Right ventricle myocardium superior (tissue), 1 donor: ENCODE measurements at places on chromosomes 7 and 10. TPM values are rescaled to one million over a fixed set of nuclear protein-coding genes. Genes with fewer than 3 reads are reported as not detected.

The TMEM225B gene
- total RNA-seq: not detected

The NDUFA5 gene
- total RNA-seq: 322 TPM

The AGAP9 gene
- 1.3 TPM for total RNA-seq

The RAPGEF5 gene
- total RNA-seq: 11.1 TPM

GRCh38 chr10:14731875-14732512 is 42.7 kb downstream of the FAM107B start:
- DNase-seq: no peak

- no peak for DNase-seq
Measured at GRCh38 chr7:36749282-36749960, 25.1 kb upstream of the AOAH start.

DNA sequence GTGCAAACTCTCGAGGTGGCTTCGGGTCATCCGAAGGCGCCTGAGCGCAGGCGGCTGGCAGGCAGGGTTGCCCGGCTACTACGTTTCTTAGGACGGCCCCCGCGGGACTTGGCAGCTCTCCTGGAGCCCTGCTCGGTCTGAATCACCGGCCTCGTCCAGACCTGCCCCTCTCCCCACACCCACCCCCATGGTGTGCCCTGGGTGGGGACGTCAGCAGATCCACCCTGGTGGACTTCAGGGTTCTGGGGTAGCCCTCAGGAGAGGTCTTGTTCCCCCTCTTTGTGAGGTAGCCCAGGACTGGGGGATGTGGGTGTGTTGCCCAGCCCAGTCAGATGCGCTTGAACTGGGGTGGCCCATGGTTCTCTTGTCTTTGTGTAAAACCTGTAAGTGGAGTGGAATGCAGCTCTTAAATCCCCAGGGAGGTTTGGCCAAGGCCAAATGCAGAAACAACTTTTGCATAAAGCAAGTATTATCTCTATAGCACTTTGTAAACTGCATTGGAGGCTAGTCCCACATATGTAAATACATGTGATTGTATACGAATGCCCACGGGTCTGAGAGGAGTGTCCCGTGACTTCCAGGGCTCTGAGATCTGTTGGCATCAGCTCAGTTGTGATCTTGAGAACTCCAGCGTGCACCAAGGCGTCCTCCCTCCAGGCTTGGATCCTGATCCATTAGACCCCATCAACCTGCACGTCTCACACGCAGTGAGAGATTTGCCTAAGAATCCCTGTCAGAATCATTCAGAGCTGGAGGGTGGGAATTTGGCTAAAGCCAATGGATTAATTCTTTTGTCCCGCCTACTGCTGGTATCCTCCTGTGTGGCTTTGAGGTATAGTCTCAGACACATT is 1.8 kb downstream of the PFKFB3 start:
- peak; percentile 77 for DNase-seq

DNA sequence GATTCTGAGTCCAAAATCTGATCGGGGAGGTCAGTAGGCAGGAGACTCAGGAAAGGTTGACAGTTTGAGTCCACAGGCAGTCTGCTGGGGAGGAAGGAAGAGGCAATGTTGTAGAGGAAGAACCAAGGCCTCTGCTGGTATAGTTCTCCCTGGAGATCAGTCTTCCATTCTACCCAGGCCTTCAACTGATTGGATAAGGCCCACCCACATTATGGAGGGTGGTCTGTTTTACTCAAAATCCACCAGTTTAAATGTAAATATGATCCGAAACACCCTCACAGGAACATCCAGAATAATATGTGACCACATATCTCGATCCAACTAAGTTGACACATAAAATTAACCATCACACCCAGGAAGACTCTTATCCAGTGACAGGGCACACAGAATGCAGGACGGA is 425.3 kb upstream of the ZMIZ1 start:
- DNase-seq: no peak

GRCh38 chr7:140017543-140017942 is 45.2 kb downstream of the PARP12 start:
- DNase-seq: no peak

DNA sequence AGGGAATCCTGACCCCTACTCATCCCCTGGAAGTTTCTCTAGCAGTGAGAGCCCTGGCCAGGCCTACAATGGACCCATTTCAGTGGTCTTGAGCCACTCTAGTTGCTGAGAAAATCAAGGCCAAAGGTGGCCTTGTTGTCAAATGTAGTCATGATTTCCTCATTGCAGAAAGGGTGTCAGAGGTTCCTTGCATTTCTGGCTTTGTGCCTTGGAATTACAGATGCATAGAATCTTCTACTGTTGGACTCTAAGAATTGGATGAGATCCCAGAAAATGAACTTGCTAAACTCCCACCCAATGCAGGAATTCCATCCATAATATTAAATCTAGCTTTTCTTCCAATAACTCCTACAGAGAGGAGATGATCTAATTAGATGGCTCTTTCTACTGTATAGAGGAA is 12.2 kb downstream of the CPA2 start:
- DNase-seq: no peak

DNA sequence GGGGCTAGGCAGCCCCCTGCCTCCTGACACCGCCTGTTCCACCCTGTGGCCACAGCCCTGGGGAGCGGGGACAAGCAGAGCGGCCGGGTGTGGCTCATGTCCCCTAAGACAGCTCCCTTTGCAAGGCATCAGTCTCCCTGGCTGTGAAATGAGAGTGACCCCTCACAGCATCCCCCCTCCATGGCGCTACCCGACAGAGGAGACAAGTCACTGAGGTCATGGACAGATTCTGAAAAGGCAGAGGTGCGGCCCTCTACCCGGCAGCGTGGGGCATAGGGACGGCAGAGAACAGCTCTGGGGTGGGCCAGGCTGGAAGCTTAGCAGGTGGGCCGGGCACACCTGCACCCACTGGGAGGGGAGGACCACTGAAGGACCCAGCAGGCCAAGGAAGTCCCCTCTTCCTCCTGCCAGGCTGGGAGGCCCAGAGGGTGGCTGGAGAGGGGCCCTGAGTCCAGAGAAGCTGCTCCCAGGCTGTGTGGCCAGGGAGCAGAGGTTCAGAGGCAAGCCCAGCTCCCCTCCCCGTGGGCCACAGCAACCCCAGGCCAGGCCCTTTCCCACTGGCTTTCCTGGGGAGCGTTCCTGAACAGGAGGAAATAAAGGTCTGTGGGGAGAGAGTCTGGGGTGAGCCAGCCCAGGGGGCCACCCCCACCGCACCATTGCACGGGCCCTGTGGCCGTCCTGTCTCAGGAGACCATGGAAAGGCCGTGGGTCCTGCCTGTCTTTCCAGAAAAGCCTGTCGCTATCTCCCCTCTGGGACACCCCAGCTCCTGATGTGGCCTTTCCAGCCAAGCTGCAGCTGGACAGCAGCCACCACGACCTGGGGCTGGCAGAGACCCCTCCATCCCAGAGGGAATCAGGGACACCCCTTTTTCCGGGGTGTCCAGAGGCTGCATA is 1.7 kb downstream of the ADAP1 start:
- DNase-seq: peak; percentile 36

DNA sequence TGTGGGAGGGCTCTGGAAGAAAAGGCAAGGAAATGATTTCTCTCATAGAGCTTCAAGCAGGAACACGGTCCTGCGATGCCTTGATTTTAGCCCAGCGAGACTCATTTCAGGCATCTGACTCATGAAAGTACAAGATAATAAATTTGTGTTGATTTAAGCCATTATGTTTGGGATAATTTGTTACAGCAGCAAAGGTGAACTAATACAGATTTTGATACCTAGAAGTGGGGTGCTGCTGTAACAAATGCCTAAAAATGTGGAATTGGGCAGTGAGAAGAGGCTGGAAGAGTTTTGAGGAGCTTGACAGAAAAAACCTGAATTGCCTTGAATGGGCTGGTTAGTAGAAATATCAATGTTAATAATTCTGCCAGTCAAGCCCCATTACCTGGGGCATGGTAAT is 44.1 kb upstream of the NRF1 start:
- DNase-seq: no peak
